ENCODE measurements at places on chromosomes 6 and 20.

DNA sequence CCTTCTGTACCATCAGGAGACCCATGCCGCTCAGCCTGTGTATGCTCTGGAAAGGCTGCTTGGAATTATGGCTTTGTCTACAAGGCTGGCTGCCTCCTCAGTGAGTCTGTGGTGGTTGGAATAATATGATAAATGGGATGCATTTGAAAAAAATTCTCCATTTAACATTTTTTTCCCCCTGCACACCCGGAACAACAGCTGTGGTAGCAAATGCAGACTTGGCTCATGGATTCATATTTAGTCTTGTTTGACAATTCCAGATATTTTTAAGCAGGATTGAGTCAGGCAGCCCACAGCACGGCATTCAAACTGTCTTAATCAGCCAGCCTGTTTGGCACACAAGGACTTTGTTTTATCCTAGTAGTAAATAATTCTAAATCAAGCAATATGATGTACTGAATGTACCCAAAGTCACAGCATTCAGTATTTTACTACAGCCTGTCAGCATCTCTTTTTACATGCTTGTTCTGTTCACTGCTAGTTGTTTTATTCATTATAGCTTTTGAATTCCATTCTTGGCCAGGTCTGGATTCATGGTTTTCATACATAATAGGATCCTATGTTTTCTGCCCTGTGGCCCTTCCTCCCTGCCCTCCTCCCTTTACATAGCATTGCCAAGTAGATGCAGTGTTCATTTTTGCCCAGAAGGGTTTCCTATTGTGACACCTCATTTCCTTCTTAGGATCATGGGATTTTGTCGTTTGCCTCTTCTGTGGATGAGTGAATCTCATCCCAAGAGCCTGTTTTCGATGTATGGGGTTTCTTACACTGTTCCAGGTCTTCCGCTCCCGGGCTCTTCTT, 68.1 kb downstream of the LRRC1 start:
- DNase-seq = no peak

DNA sequence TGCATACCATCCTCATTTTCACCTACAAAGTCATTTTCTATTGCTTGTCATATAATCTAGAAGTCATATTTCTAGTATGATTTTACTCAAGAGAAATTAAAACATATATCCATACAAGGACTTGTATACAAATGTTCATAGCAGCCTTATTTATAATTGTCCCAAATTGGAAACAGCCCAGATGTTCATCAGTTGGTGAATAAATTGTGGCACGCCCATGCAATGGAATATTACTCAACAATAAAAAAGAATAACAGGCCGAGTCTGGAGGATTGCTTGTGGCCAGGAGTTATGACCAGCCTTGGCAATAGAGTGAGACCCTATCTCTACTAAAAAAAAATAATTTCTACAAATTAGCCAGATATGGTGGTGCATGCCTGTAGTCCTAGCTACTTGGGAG, 28.8 kb downstream of the C6orf163 start:
- DNase-seq = no peak

- DNase-seq = no peak
Measured at GRCh38 chr6:52515219-52515960, 61.5 kb downstream of the TRAM2 start.

- no peak for DNase-seq
Measured at GRCh38 chr6:168473197-168473596, 32.2 kb downstream of the SMOC2 start.

DNA sequence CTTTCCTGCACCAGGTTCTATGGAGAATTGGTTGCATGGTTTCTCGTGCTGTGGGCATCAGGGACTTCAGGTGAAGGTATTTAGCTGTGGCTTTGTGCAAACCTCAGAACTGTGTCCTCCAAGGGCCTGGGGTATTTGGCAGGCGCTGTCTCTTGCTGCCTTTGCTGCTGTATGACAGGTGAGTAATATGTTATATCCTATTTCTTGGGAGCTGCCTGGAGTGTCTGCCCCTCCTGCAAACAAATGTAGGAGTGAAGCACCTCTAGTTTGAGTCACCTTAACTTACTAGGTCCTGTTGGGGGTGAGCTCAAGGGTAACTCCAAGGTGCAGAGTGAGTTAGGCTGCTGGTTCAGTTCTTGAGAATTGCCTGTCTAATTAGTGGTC, 177.7 kb upstream of the RNF24 start:
- DNase-seq = no peak

DNA sequence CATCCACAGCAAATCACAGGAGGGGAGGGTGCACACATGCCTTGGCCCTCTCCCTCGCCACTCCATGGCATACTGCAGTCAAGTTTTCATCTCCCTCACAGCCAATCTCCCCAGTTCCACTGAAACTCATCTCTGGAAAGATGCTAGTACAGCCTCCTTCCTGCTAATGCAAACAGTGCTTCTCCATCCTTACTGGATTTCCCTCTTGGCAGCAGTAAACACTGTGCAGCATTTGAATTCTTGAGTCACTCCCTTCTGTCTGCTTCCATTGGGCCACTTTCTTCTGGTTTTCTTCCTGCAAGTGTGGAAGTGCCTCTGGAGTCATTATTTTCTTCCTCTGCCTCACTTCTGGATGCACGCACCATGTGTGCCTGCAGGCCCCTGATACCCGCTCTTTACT, 460.3 kb downstream of the QKI start:
- DNase-seq = no peak

DNA sequence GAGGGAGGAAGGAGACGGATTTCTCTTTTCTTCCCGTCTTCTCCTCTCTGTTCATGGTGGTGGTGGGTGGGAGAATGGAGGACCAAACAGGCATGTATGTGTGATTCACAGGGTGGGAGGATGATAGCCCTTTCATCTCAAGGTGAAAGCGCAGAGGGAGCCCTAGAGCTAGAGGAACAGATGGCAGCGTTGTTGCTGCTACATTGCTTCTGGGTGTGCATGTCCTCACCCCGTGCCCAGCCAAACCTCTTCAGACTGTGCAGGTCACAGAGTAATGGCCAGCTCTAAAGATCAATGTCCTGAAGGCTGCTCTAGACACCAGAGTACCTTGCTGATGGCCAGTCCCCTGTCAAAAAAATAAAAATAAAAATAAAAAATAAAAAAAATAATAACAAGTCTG, 301.8 kb downstream of the TBC1D7 start:
- no peak for DNase-seq

Data from stimulated activated CD4-positive, alpha-beta T cell treated with anti-CD3 and anti-CD28 coated beads, Interleukin-1b, Interleukin-23, amount 100 ng/mL, for 4 hours (primary cell).